SJCRH30 (cell line): ENCODE measurements at places on chromosomes 1 and 21. TPM values are rescaled to one million over a fixed set of nuclear protein-coding genes. Genes with fewer than 3 reads are reported as not detected.

- DNase-seq: no peak
Observed at GRCh38 chr1:68293609-68294366, 61.5 kb upstream of the WLS start.

DNA sequence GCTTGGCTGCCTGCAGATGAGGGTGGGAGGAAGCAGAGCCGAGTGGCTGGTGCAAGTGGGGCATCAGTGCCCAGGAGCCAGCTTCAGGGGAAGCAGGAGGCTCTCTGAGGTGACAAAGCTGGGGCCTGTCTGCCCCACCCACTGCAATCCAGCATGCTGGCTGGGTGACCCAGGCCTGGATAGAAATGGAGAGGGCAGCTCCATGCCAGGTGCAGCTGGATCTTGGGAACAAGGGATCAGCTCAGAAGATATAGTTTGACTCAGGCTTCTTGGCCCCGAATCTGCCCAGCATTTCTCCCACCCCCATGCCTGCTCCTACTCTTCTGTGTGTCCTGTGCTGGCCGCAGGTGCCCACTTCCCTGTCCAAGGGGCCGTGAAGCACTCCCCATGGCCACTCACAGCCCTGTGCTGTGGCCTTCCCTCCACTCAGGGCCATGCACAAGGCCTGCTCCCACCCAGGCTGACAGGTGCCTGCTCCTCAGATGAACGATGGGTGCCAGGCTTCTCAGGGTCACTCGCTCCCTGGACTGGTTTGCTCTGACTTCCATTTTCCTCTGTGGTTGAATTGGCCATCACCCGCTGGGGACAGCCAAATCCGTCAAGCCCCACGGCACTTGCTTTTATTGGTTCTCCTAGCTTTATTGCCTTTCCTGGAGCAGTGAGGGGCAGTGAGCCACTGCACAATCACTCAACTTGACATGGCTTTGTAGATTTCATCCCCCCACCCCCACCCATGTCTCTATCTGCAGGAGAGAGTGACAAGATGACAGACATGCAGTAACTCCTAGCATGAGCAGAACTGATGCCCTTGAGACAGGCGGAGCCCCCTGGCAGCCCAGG, 174.8 kb upstream of the VAMP3 start:
- no peak for DNase-seq

DNA sequence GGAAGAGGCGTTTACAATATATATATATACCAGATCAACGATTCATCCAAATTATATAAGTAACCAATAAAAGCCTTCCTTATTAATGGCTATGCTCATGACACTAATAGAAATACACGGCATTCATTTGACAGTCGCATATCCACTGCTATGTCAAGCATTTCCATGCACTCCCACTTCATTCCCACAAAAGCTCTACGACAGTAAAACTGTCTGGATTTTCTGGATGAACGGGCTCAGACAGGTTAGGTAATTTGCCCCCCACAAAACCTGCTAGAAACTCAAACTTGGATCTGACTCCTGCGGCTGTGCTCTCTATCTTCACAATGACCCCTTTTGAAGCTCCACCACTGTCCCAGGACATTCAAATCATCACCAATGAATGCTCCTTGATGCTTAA, 11.4 kb downstream of the DNAJC11 start:
- DNase-seq: no peak

GRCh38 chr1:50967416-50968157, 2.5 kb upstream of the CDKN2C start:
- DNase-seq: no peak

DNA sequence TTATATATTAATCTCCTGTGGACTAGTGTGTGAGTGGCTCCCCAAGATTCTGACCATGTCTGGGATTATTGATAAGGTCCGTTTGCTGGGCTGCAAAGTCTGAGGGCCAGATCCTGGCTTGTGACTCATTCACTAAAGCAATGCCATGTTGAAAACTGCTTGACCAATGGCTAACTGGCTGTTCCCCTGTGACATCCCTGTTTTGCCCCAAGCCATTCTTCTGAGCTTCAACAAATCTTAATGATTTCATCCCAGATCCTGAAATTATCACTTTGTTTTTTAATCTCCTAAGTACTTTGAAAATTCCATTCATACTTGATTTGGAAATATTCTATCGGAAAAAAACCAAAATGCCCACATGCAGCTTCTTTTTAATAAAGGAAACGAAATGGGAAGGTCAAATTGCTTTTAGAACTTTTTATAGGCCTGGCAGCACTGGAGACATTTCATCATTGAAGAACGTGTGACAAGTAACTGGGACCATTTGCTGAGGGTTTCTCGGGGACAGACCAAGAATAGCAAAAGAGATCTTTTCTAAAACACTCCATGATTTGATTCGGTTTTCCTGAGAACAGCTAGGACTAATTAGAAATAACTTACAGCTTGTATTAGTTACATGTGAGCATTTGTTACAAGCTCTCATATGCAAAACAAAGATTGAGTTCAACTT, 121.3 kb downstream of the TGFB2 start:
- peak; percentile 39 for DNase-seq

- DNase-seq: no peak
Observed at GRCh38 chr1:212656730-212657129, 42.9 kb downstream of the BATF3 start.

DNA sequence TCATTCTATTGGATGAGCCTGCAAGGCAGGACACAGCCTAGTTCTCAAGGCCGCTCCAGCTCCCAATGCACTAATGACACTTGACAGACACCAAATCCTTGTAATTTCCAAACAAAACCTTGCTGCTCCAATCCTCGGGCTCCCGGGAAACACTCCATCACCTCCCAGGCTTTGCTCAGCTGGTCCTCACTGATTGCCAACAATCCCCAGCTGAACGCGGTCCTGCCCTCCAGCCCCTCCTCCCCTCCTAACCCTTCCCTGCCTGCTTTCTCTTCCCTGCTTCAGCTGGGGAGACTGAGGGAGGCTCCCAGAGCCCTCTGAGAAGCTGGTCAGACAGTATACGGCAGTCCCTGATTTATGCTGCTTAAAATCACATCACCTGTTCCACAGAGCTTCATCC, 114.4 kb upstream of the TNR start:
- no peak for DNase-seq

DNA sequence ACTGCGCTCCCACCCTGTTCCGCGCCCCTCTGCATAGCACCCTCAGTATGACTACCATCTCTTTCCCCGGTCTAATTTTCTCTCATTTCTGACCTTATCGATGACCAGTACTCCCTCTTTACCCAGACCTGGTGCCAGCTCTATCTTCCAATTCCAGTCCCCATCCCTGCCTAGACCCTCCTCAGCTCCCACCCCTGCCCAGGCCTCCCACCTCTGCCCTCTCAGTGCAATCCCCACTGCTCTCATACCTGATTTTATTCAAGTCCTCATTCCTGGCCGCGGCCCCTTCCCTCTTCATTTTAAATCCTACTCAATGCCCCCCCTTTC, 1.3 kb downstream of the USP24 start:
- no peak for DNase-seq

GRCh38 chr1:37599940-37600339, 4.2 kb upstream of the GNL2 start:
- no peak for DNase-seq

DNA sequence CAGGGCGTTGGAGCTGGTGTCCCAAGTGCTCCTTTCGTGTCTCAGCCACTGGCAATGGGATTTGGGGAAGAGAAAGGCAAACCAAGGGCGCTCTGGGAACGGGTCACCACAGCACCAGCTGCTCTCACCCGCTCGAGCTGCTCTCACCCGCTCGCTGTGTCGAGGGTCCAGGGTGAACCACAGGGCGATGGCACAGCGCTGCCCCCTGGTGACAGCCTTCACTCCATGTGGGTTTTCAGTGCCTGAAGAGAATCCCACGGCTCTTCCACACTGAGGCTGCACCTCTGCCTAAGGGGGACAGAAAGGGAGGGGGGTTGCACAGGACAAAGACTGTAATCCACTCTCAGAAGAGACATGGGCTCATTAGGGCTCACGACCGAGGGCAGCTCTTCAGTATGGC, 7.1 kb upstream of the CLDN19 start:
- DNase-seq: peak; percentile 78

DNA sequence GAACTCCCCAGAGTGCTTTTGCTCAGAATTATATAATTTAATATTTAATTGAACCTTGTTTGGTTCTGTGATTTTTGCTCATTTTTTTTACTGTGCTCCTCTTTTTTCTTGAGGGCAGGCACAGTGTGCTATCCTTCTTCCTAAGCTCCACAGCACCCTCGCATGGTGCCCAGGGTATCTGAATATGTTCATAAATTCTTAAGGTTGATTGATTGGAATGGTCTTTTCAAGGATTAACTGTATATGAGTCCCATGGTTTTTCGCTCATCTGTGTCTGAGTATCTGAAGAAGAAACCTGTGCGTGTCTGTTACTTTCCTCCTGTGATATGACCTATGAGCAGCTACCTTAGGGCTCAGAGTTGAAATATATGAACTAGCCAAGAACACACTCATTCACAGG, 393.7 kb downstream of the HLX start:
- DNase-seq: no peak

DNA sequence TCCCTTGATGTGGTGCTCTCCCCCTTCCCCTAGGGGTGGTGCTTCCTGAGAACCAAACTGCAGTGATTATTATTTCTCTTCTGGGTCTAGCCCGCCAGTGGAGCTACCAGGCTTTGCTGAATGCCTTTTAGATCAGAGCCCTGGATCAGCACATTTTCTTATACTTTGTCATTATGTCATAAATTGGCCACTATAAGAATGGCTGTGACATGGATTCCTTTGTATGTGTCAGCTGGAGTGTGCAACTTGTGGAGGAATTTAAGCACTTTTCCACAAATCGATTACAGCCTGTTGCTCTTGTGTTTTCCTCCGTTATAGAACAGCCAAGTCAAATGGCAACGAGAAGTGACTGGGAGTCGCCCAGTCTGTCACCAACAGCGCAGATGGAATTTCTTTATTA, 273.3 kb downstream of the DUSP10 start:
- peak; percentile 9 for DNase-seq

GRCh38 chr1:32988665-32989064, 24.1 kb upstream of the RNF19B start:
- no peak for DNase-seq

GRCh38 chr1:90835661-90836344, 118.7 kb upstream of the BARHL2 start:
- DNase-seq: no peak

- no peak for DNase-seq
Observed at GRCh38 chr1:21290546-21290944, 282 bp upstream of the ECE1 start.

- DNase-seq: no peak
Observed at GRCh38 chr1:184792450-184792969, 37.9 kb upstream of the EDEM3 start.

GRCh38 chr1:86419277-86419903, 4.6 kb upstream of the CLCA2 start:
- DNase-seq: peak; percentile 50

- DNase-seq: no peak
Observed at GRCh38 chr1:199545780-199546179, 481.7 kb upstream of the NR5A2 start.

- peak; percentile 54 for DNase-seq
Observed at GRCh38 chr21:44018813-44019567, 6.9 kb downstream of the TRAPPC10 start.

DNA sequence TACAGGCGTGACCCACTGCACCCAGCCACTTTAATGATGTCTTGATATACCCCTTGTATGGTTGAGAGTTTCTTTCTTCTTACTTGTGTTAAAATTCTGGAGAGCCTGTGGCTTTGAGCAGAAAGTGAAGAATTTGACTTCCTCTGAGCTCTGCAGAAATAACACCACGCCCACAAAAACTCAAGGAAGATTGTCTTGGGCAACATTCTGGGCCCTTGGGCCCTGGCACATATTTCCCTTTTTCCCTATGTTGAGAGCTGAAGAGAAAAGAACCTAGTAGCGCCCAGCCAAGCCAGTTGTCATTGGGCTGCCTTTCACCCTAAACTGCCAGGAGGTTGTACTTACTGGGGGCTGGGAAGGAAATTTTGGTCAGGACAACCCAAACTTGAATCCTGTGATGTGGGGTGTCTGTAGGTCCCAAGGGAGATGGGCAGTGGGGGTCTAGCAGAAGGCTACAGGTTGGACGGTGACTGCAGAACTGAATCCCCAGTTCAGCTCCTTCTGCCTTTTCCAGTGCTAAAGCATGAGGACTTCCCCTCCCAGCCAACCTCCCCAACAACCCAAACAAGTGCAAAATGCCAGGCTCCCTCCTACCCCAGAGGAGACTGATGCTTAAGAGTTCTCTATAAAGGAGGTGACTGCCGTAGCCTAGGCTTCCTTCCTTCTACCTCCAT, 11.7 kb upstream of the SNAPIN start:
- DNase-seq: no peak

DNA sequence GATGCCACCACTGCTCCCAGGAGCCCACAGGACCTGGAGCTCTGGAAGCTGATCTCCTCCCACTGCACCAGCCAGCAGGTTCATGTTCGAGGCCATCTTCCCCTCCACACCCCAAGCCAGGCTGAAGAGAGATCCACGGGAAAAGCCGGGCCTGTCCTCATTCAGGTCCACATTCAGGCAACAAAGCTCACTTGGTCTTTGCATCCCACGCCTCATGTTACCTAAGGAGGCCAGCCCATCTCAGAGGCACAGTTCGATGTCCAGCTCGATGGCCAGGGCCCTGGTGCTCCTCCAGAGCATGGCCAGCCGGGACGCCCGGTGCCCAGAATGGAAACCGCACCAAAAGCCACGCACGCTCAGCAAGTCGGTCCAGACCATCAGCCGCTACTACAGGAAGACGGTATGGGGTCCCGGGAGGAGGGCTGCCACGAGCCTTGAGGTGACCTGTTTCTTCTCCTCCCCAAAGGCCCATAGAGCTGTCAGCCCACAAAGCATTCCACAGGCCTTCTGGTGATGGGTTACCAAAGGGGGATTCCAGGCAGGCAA, at the start of gene CCDC27:
CCDC27 (plus strand) TSS at position 51 of the 546 bp plus-strand sequence; CDS start at position 83, 32 bp downstream.
- no peak for DNase-seq

DNA sequence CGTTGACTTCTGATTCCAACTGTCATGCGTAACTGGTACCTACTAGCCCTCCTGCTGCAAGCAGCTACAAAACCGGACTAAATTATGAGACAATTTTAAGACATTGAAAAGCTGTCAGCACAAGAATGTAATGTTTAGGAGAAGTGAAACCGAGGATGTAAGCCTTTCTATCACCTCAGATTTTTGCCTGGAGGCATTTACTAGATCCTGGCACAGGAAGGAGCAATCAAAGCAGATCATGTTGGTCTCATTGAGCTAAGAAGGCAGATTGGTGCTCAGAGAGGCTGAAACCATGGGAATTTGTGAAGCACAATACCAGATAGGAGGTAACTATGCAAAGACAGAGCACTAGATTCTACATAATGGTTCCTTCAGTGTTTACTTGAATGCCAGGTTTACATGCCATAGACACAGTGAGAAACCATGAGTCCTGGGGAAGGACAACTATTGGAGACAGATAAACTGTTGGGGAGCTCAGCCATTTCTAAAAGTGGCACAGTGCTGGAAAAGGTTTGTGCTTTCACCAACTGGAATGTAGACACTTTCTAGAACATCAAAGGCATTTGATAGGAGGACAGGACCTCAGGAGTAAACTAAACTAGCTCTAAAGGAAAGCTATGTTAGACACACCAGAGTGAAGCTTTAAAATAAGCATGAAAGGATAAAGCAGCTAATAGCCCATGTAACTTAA, 179.4 kb downstream of the LYPLAL1 start:
- no peak for DNase-seq

- DNase-seq: no peak
Observed at GRCh38 chr21:25986928-25987327, 183.6 kb downstream of the APP start.

FCAMR gene
- total RNA-seq: not detected in 2 replicates

COPA gene
- total RNA-seq: 107 TPM in 2 replicates

VCAM1 gene
- total RNA-seq: 0.03 TPM in 1 of 2 replicates, not detected in the other

RPL22 gene
- 606 and 680 TPM in 2 replicates for total RNA-seq

CLDN14 gene
- not detected in 2 replicates for total RNA-seq

ITLN1 gene
- total RNA-seq: not detected in 2 replicates

AGBL4 gene
- 0.10 and 0.30 TPM in 2 replicates for total RNA-seq

PRELP gene
- total RNA-seq: not detected in 2 replicates
